ENCODE measurements at places on chromosomes 11 and 22.

GRCh38 chr11:6653656-6654055, 2.0 kb downstream of the DCHS1 start:
- DNase-seq, result no peak

- no peak for DNase-seq
Observed at GRCh38 chr11:59756558-59756840, 1.3 kb downstream of the STX3 start.

DNA sequence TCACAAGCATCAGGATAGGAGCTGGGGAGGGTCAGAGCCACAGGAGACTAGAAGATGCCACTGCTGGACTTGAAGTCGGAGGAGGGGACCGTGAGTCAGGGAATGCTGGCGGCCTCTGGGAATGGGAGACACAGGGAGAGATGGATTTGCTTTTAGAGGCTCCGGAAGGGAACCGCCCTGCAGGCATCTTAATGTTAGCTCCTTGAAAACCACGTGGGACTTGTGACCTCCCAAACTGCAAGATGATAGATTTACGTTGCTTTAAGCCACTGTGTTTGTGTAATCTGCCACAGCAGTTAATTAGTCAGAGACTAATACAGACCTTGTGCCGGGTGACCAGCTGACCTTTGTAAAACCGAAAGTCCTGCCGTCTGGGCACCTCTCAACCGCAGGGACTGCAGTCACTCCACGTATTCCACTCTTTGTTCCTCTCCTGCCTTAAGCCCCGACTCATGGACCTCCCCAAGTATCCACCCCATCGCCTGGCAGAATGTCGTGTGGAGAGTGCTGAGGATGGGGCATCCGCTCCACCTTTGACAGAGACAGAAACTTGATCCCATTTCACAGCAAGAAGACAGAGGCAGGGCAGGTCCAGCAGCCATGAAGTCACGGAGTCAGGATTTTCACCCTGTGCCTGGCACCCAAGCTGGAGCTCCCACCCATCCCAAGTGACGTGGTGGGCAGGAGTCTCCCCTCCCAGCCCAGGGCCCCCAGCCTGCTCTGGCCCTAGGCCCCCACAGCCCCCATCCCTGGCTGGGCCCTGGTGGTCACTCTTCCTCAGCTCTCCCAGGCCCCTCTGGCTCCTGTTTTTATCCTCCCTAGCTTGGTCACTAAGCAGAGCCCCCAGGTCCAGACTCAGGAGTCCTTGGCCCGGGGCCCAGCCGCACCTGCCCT, 19.4 kb upstream of the CTSD start:
- no peak for DNase-seq

DNA sequence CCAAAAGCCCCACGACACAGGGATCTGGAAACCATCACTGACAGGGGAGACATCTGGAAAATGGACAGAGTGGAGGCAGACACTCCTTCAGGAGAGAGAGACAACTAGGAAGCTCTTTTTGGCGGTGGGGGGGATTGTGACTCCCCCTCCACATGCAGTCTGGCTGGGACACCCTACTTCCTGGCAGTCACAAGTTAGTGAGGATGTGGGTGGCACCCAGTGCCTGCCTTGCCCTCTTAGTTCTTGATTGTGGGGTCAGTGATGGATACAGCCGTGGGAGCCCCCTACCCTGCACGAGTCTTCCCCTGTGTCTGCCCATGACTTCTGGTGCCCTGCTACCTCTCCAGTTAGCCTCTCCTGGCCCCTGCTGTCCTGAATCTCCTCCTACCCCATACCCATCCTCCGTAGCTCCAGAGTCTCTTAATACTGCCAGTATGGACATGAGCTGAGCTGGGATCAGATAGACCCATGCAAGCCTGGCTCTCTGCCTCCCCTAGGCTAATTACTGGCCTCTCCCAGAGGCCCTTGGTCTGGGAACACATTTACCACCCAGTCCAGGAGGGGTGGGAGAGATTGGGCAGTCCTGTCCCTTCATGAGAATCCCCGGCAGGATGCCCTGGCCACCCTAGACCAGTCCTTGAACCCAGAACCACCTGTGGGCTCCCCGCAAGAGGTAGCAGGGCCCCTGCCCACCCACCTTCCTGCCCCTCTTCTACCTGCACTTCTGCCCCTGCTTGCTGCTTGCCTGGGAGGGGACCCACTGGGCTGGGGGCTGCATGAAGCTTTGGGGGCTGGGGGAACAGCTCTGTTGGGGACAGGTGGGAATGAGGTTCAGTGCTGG, 22.8 kb downstream of the RHBDD3 start:
- no peak for DNase-seq

DNA sequence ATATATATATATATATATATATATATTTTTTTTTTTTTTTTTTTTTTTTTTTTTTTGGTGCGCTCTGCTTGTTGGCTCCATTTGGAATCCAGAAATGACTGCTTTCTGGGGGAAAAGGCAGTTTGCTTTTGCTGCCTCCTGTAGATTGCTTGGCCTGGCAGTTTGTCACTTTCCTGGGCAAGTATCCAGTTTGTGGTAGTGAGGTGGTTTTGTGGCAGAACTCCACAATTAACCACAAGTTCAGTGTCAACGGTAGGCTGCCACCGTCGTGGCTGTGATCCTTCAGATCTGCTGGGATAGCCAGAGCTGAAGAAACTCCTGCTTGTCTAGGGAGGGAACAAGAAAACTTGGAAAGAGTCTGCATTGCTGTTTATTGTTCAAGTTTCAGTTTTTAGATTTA, 5.0 kb upstream of the PDE3B start:
- DNase-seq, result no peak

GRCh38 chr22:44660051-44660830, 41.8 kb upstream of the PRR5 start:
- DNase-seq, result no peak

DNA sequence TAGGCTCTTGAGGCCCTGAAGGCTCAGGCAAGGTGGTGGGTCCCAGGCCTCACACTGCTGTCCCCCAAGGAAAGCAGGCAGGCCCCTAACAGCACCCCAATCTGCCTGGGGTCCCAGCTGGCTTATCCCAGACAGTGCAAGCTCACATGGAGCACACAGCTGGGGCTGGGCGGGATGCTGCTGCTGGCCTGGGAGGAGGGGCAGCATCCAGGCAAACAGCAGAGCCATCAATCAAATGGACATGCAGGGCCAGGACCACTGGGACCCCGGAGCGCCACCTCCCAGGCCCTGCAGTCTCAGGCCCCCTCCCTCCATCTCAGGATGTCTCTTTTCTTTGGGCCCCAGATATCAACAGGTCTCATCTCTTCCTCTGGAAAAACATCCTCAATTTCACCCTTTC, 140.3 kb downstream of the BRD1 start:
- no peak for DNase-seq

DNA sequence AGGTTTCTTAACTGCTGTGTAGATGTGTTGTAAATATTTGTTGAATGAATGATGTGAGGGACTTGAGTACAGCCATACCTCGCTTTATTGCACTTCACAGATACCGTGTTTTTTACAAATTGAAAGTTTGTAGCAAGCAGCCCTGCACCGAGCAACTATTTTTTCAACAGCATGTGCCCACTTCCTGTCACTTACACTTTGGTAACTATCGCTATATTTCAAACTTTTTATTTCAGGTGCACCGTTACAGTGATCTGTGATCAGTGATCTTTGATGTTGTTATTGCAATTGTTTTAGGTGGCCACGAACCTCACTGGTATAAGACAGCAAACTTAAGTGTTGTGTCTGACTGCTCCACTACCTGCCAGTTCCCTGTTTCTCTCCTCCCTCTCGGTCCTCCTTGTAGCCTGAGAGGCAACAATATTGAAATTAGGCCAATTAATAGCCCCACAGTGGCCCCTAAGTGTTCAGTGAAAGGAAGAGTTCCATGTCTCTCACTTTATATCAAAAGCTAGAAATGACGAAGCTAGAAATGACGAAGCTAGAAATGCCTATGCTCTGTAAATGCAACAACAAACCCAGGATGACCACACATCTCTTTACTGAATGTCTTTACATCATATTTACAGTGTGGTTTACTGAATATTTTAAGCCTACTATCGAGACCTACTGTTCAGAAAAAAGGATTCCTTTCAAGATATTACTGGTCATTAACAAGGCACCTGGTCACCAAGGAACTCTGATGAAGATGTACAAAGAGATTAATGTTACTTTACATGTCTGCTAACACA, 1.0 kb downstream of the SFI1 start:
- no peak for DNase-seq

- no peak for DNase-seq
Observed at GRCh38 chr11:100354736-100355135, 332.4 kb upstream of the ARHGAP42 start.

- DNase-seq, result no peak
Observed at GRCh38 chr11:33920838-33921613, 29.1 kb upstream of the LMO2 start.

DNA sequence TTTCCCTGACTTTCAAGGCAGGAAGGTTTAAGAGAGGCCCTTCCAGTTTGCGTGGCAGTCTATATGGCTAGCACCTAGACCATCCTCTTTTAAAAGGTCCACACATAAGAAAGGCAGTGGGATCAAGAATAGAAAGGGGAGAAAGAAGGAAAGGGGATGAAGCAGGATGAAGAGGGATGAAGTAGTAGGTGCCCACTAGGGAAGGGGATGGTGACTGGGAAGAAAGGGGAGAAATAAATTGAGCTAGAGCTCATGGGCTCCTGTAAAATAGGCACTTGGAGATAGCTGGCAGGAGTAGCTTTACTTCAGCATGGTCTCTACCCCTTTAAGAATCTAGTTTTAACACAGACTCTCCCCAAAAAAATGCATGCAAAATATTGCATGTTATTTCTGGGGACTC, 41.5 kb downstream of the CADM1 start:
- no peak for DNase-seq

- no peak for DNase-seq
Observed at GRCh38 chr11:43515090-43515489, 156.4 kb downstream of the TTC17 start.

GRCh38 chr11:20647976-20648565, 21.3 kb upstream of the NELL1 start:
- DNase-seq, result peak; percentile 20

DNA sequence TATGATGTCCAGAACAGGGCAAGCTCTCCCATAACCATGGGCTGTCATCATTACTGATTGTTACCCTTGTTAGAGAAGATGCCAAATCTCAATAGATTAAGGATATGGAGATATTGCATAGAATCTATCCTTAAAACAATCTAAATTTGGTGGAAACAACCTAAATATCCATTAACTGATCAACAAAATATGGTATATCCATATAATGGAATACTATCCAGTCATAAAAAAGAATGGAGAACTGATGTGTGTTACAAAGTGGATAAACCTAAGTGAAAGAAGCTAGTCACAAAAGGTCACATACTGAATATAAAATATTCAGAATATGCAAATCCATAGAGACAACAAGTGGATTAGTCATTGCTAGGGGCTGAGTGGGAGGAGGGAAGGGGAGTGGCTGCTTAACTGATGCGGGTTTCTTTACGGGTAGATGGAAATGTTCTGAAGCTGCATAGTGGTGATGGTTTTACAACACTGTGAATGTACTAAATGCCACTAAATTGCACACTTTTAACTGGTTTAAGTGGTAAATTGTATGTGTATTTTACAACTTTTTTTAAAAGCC, 36.1 kb upstream of the SMCO4 start:
- DNase-seq, result no peak

DNA sequence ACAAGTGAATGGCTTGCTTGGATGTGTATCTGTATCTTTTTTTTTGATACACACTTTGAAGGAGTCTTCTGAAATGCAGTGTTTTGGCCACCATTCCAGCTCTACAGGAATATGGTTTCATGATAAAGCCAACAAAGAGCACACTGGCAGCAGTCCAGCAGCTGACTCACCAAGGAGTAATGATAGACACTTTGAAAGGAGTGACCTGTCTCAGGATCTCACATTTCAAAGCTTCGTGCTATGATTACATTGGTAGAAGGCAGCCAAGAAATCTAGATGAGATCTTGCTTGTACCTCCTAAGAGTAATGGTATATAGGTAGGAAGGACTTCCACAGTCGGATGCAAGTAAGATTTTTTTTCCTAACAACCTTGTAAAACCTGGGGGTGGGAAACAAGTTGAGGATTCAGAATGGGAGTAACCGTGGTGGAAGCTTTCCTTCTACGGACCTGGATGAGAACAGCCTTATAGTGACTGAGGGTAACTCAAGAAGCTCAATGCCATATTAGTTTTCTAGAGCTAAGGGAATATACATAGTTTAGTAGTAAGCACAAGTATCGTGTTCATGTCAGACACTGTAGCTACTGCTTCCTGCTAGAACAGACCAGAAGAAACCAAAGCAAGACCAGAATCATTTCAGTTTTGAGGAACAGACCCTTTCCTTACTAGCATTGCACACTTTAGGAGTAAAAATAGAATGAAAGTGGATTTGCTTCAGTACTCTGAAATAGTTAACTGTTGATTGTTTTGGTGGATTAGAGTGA, 25.0 kb downstream of the MTMR3 start:
- DNase-seq, result peak; percentile 78

DNA sequence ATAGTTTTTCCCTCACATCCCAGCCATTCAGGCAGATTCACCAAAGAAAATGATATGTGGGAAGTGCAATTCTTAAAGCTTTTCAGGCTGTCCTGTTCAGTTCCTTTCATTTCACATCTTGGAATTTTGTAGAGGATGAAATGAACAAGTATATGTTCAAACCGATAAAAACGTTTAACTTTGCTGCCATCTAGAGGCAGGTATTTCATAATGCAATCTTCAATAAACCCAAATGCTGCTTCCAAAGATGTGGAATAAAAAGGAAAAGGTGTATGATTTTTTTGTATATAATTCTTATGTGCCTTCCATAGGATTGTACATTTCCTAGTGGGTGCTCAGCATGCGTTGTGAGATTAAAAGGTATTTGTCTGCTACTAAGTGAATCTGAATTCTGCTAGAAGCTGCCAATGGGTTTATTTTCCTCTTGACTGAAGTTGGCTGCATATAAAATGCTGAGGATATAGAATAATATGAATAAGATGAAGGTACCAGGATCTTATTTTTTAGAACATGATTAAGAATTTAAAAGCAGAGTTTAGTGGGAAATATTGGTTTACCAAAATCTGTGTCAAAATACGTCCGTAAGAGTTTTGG, 199.3 kb downstream of the PGR start:
- DNase-seq, result no peak

- DNase-seq, result no peak
Observed at GRCh38 chr11:126920833-126921232, 79.7 kb downstream of the KIRREL3 start.

GRCh38 chr22:38461414-38462081, 6.3 kb upstream of the KDELR3 start:
- DNase-seq, result peak; percentile 53

All from GM04504 (cell line).